ENCODE measurements at places on chromosomes 3 and 15.
A peak's percentile ranks its signal among the peaks of the same experiment; 100 is the strongest.

DNA sequence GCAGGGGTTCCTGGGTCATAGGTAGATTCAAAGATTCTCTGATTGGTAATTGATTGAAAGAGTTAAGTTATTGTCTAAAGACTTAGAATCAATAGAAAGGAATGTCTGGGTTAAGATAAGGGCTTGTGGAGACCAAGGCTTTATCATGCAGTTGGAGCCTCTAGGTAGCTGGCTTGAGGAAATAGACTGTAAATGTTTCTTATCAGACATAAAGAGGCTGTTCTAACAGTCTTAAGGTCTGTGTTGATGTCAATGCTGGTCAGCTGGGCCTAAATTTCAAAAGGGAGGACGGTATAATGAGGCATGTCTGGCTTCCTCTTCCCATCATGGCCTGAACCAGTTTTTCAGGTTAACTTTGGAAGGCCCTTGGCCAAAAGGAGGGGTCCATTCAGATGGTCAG, 48.9 kb downstream of the GASK1A start:
- no peak for DNase-seq

GRCh38 chr15:74421302-74422245, 12.2 kb downstream of the SEMA7A start:
- DNase-seq, result no peak

DNA sequence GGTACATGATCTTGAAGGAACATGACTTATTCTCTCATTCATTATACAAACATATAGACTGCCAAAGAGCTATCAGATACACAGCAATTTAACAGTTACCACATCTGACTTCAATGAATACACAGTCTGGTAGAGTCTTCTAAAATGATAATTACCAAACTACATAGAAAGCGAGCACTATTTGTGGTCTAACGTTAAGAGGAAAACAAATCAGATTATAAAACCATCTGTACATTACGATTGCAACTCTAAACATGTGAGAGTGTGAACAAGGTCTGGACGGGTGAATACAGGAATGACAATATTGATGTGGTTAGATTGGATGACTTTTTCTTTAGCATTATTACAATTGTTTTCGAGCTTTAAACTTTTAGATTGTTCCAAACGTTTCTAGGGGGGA, 16.3 kb downstream of the CX3CR1 start:
- no peak for DNase-seq

GRCh38 chr3:127758013-127758412, 64.3 kb downstream of the MGLL start:
- no peak for DNase-seq

GRCh38 chr3:42061025-42061712, 30.0 kb upstream of the TRAK1 start:
- DNase-seq, result no peak

DNA sequence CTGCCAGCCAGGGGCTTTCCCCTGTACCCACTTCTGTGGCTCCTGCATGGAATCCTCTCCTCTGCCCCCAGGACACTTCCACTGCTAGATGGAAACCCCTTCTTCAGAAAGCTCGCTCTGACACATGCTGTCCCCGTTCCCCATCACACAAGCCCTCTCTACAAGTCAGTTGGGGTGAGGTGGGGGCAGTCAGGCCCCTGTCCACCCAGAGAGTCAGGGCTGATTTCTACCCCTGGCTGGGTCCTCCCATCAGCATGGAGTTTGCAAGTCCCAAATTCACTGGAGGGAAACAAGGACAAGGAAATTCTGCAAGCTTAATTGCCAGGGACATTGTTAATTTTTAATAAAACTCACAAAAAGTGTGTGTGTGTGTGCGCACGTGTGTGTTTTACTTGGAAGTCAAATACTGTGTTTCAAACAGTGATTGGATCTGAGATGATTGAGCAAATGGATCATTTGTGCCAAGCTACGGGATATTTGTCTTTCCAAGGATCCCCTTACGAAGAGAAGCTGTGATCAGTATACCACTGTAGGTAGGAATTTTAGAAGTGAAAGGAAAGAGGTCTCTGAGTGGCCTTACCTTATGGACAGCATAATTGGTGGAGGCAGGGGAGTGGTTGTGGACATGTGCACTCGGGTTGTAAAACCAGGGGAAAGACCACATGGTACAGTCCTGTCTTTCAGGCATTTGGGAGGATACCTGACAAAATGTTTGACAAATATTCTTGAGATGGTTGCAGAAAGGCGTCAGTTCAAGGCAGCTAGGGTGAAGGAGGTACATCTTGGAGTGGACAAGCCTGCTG, 1.5 kb upstream of the AMOTL2 start:
- no peak for DNase-seq

GRCh38 chr3:146187334-146187950, 26.5 kb upstream of the PLOD2 start:
- no peak for DNase-seq

GRCh38 chr15:96392380-96393208, 62.1 kb downstream of the NR2F2 start:
- no peak for DNase-seq

DNA sequence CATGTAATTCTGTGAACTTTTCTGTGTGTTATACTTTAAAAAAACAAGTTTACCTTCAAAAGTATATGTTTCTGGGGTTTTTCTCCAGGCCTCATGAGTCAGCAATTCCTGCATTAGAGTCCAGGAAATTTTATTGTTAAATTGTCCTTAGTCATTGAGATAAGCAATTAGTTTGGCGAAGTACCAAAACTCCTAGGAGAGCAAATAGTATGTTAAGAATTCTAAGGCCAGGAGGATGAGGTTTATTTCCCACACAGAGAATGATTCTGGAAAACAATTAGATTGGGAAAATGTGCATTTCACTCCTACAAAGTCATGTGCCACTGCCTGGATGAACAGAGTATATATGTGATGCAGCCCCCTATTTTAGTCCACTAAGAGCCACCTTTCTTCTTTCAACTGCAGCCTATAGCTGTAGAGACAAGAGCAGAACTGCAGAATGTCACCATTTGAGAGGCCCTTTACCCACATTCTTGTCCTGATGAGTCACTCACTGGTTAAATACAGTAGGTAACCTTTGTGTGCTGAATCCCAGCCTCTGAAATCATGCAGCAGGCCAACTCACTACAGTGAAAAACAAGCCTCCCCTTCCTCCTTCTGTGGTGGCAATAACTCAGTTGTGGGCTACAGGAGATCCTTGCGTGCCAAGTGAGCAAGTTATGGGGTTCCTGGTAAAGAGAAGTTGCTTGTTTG, 452.8 kb upstream of the THBS1 start:
- no peak for DNase-seq

- no peak for DNase-seq
Observed at GRCh38 chr15:43943511-43943910, 116.7 kb downstream of the WDR76 start.

DNA sequence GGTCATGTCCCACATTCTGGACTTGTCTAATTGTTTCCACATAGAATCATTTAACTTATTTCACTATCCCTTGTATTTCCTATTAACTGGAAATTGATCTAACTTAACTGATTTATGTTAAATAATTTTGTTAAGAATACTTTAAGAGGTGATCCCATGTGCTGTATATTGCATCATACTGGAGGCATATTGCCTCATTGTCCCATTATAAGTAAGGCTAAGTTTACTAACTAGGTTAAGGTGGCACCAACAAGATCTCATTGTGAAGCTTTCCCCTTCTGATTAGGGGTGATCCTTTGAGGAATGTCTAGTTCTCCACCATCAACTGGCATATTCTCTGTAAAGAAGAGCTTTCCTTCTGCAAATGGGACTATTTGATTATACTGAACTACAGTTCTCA, 24.4 kb downstream of the MAP1A start:
- DNase-seq, result no peak

DNA sequence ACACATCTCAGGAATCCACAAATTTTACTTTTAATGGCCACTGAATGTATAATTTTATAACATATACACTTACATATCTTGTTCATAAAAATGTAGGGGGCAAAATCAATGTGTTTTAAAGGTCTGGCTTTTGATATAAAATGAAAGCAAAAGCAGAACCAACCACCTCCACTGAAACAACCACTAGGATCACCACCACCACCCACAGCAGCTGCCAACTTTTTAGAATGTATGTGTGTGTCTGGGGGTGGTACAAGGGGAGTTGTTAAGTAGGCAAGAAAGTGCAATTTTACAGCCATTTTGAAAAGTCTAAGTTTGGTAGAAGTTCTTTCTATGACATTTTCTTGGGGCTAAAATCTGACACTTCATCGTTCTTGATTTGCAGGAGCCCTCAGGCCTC, 44.0 kb downstream of the OTOL1 start:
- no peak for DNase-seq

GRCh38 chr15:52257734-52258062, 37.9 kb downstream of the MYO5C start:
- no peak for DNase-seq

- DNase-seq, result peak; percentile 71
Observed at GRCh38 chr15:31263751-31264558, 62.7 kb upstream of the KLF13 start.

- DNase-seq, result no peak
Observed at GRCh38 chr15:52682200-52682599, 3.0 kb upstream of the ATOSA start.

GRCh38 chr3:47096959-47097358, 67.0 kb downstream of the SETD2 start:
- DNase-seq, result no peak

- DNase-seq, result no peak
Observed at GRCh38 chr3:172138792-172139507, 99.6 kb downstream of the FNDC3B start.

- no peak for DNase-seq
Observed at GRCh38 chr3:100899440-100900091, 93.7 kb downstream of the ABI3BP start.

DNA sequence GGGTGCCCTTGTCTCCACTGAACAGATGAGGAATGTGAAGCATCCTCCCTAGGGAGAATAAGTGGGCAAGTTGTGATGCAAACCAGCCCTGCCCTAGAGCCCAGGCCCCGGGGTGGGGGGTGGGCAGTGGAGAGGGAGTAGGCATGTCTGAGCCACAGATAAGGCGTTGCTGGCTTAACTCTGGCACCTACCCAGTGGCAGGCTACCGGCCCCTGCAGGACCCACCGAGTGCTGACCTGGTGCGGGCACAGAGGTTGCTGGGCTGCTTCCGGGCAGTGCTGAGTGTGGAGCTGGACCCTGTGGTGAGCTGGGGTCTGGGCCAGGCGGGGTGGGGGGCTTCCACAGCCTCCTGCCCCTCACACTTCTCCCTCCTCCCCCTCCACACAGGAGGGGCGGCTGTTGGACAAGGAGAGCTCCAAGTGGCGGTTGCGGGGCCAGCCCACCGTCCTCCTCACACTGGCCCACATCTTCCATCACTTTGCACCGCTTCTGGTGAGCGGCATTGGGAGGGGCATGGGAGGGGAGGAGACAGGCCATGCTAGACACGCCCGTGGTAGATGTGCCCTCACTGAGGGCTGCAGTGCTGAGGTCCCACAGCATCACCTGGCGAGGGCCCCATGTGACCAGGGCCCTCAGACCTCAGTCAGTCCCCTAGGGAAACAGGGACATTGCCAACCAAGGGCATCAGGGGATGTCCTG, 10.1 kb downstream of the RNF123 start:
- no peak for DNase-seq

- DNase-seq, result no peak
Observed at GRCh38 chr3:190384309-190384756, 3.6 kb upstream of the CLDN16 start.

DNA sequence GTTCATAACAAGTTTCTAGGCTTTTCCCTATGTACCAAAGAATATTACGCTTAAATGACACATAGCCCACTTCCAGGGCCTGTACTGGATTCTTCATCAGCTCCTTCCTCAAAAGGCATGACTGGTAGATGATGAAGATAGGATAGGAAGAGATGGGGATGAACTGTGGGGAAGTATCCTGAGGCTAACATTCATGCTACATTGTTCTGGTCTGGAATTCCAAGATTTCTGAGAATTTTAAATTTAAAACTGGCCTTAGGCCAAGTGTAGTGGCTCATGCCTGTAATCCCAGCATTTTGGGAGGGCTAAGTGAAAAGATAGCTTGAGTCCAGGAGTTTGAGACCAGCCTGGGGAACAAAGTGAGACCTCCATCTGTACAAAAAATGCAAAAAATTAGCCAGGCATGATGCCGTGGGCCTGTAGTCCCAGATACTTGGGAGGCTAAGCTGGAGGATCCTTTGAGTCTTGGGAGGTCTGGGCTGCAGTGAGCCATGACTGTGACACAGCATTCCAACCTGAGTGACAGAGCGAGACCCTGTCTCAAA, 160.1 kb upstream of the PLAAT1 start:
- DNase-seq, result no peak

- no peak for DNase-seq
Observed at GRCh38 chr3:170760174-170760526, 109.8 kb downstream of the RPL22L1 start.

- no peak for DNase-seq
Observed at GRCh38 chr15:42156243-42156922, at the start of gene PLA2G4F. Gene PLA2G4F (minus strand): TSS chr15:42156636. CDS start chr15:42156549, 87 bp downstream.

GRCh38 chr15:51909584-51909983, 62.0 kb downstream of the LEO1 start:
- DNase-seq, result no peak

DNA sequence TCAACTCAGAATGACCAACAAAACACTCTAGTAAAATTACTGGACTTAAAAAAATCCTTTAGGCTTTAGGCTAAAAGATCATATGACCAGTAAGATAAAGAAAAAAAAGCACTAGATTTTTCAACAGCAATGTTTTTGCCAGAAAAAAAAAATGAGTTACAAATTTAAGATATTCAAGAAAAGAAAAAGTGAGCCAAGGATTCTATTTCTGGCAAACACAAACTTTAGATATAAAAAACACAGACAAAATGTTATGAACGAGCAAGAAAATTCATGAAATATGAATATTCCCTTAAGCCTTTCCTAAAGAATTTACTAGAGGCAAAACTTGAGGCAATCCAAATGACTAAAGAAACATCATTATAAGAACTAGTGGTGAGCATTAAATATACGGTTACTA, 8.6 kb downstream of the GOLGB1 start:
- DNase-seq, result no peak

GRCh38 chr15:97096303-97096835, 765.9 kb downstream of the NR2F2 start:
- no peak for DNase-seq

GRCh38 chr3:197580253-197580691, 24.5 kb upstream of the BDH1 start:
- no peak for DNase-seq

DNA sequence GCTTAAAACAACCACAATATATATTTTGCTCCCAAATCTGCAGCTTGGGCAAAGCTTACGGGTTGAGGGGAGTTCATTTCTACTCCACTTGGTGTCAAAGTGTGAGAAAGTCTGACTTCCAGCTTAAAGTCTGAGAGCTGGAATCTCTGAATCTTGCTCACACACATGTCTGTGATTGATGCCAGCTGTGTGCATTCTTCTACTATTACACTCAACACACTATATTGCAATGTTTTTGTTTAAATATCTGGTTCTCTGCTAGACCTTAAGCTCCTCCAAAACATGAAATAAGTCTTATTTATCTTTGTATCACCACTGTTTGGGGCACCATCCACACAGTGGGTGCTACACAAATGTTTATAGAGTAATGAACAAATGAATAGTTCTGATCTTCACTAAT, 36.7 kb upstream of the SECISBP2L start:
- no peak for DNase-seq

- DNase-seq, result no peak
Observed at GRCh38 chr15:31158858-31159569, 57.5 kb upstream of the TRPM1 start.

All from activated gamma-delta T cell treated with Interleukin-2 at 50 U/mL for 16 hours (primary cell).